Neural crest cell (in vitro differentiated cells): ENCODE measurements at places on chromosomes 3 and 15.

DNA sequence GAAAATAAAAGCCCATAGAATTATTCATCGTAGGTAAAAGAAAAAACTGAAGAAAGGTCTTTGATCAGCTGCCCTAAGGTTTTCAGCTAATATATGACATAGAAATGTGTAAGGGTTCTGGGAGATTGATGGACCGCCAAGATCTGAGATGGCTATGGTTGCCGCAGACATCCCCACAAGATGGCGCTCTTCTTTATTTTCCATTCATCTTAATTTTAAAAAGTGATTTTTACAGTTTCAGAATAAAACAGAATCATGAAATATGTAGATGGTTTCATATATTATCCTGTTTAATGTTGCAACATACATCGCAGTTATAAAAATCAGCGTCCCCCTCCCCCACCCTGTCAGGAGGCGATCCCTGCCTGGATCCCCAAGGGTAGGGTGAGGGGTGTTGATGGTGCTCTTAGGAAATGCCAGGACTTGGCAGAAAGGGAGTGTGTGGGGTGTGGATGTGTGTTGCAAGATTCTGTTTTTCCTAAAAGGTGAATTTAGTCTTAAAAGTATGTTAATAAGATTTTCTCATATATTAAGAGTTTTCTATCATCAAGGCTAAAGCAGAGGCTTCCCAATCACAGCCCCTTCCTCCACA lies 68.8 kb downstream of the ANXA2 start:
- DNase-seq, result peak; percentile 28

- no peak for DNase-seq
Measured at GRCh38 chr3:126577261-126577660, 18.5 kb upstream of the C3orf22 start.

DNA sequence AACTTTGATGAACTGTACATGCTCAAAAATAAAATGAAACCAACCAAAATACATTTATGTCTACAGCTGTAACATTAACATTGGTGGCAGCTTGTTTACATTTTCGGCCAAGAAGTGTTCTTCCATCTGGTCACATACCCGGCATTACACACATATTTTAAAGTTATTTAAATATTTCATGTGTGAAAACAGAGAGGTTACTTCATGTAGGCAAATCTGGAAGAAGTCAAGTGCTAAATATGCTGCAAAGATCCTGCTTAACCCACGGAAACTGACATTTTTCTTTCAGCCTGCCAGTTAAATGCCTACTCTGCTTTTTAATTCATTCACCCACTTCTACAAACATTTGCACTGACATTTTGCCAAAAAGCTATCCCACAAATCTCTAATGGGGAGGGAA lies 69.7 kb downstream of the MB21D2 start:
- DNase-seq, result no peak

DNA sequence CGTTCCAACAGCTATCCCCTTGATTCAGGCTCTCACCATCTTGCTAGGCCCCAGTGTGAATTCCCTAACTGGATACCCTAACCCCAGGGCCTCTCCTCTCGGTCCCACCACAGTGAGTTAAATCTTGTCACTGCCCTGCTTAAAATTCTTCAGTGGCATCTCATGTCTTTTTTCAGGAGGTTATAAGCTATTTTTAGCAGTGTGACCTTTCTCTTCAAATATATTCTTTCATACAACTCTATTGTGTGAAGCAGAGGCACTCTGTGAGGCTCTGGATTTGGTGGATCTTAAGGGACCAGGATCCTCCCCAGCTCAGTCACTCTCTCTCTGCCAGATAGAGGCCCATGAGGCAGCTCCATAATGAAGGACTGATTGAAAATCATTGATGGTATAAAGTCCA lies 760.4 kb downstream of the NTRK3 start:
- no peak for DNase-seq

DNA sequence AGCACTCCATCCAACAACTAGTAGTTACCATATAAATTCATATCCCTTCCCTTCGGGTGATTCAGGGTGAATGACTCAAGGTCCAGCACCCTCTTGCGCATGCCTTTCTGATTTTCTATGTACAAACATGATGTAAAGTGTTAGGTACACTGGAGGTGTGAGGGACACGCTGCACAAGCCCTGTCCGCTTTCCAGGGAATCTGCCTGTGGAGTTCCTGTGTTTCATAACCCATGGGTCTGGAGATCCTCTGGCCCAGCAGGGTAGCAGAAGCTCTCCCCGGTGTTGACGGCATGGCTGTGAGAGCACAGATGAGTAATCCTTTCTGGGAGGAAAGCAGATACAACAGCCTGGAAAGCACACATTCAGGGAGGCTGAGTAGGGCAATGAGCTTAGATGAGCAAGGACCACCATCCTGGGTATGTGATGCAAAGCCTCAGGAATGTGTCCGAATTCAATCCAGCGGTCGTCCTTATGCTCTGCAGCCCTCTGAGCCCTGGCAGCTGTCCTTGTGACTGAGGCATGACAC lies 142.9 kb upstream of the TP63 start:
- no peak for DNase-seq

DNA sequence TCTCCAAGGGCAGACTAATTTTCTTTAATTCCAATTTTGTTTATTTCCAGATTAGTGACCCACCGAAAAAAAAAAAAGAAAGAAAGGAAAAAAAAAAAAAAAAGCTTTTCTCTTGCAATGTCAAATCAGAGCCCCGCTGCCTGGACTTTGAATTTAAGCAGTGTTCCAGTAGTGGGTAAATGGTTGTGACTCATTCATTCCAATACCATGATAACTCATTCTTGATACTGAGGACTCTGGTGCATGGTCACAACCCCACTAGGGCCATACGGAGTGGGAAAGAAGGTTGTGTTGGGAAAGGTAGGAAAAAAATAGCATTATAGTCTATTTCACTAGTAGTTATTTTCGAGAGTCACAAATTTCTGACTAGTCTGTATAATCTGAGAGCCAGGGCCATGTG lies 59.1 kb upstream of the COL8A1 start:
- no peak for DNase-seq

DNA sequence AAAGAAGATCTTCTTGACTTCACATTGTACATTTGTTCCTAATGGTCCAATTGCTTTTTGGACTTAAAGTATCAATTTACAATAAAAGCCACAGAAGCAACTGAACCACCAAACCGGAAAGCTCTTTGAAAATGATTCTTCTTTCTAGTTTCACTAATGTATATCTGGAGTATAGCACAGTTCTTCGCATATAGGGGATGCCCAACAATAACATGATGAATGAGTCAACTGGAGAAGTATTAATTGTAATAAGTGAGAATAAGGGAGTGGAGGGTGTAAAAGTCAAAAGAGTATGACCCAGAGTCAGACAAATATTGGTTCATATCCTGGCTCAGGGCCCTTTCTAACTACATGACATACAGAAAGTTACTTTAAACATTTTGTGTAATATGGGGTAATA lies 425.2 kb downstream of the ZBTB20 start:
- DNase-seq, result no peak

GRCh38 chr15:95267481-95267880 lies 1036.1 kb downstream of the MCTP2 start:
- DNase-seq, result no peak

DNA sequence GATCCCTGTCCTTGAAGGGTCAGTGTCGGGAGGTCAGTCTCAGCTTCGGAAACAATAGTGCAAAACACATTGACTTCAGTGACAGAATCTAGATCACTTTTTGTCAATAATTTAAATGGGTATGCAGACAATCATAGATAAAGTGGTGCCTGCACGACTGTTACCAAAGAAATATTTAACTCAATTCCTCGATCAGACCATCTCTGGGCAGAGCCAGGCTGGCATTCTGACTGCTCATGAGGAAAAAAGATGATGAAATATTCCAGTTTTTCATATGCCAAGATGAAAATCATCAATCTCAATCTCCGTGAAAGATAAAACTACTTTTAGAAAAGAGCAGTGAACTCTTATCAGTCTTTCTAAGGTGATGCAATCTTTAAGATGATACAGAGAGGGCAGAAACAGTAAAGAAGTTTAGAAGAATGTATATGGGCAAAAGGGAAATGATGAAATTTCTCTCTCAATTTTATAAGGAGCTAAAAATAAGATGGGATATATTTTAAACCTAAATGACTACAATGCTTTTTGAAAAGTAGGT lies 169.9 kb downstream of the WDR72 start:
- DNase-seq, result no peak

- DNase-seq, result no peak
Measured at GRCh38 chr3:45218578-45219390, 7.3 kb downstream of the TMEM158 start.

GRCh38 chr3:16415911-16416476 lies 97.5 kb downstream of the RFTN1 start:
- no peak for DNase-seq

- no peak for DNase-seq
Measured at GRCh38 chr3:177212278-177212610, 15.0 kb upstream of the TBL1XR1 start.

DNA sequence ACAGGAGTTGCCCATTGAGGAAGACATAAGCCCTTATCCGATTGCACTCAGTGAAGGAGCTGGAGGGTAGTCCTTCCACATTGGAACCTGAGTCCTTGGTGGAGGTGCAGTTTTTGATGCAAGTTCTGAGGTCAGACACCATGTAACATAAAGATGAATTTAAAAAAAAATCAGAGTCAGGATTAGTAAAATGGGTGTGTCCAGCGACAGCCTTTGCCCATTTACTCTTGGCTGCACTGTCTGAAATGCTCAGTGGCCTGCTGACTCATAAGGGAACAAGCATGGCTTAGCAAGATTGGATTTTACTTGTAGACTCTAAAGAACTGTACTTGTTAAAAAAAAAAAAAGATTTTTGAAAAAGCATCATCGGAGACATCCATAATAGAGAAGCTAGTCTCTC lies 241.1 kb upstream of the TOPAZ1 start:
- no peak for DNase-seq

DNA sequence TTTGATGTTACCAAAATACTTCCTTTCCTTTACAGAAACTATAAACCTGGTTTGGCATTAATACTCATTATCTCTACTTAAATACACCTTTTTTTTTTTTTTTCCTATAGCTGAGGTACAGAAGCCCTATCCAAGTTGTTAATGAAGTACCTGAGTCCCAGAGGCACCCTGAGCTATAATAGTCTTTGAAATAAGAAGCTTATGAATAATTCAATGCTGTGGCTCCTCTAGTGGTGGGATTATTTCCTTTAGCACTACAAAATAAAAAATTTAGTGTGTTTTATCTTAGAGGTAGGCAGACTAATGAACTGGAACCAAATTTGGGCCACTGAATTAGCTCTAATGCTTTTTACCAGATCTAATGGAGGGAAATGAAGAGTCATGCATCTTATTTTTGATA lies 611.9 kb downstream of the EDEM1 start:
- DNase-seq, result no peak

- no peak for DNase-seq
Measured at GRCh38 chr3:106877627-106878026, 499.6 kb upstream of the CCDC54 start.

- no peak for DNase-seq
Measured at GRCh38 chr15:85499371-85499887, 119.0 kb downstream of the AKAP13 start.

DNA sequence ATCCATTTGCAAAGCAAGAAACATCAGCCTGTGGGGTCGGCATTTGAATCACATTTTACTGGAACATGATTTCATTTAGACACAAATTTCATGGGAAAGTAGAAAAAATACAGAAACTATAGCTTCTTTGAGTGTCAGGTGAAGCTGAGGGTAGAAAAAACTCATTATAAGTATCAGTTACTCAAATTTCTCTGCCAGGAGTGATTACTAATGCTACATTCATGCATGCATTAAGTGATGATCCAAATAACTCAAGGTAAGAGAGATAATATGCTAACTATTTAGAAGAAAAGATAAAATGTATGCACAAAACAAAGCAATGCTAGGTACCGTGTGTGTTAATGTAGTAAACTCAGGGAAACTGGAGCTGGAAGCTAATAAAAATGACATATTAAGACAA lies 406.0 kb downstream of the GAP43 start:
- DNase-seq, result no peak

DNA sequence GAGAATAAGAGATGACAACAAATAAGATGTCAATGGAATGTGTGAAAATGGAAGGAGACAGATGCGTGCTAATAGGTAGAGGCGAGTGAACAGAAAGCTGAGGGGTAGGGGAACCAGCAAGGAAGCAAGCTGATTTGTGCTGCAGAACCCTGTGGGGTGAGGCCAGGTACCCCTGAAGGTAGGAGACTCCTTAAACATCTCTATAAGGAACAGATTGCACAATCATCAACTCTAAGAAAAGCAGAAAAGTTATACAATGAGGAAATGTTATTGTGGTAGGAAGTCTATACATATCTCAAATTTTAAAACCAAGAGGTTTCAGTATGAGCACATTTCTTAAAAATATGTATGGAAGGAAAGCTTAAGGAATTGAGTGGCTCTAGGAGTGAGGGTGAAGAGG lies 315.0 kb upstream of the TPM1 start:
- DNase-seq, result no peak

DNA sequence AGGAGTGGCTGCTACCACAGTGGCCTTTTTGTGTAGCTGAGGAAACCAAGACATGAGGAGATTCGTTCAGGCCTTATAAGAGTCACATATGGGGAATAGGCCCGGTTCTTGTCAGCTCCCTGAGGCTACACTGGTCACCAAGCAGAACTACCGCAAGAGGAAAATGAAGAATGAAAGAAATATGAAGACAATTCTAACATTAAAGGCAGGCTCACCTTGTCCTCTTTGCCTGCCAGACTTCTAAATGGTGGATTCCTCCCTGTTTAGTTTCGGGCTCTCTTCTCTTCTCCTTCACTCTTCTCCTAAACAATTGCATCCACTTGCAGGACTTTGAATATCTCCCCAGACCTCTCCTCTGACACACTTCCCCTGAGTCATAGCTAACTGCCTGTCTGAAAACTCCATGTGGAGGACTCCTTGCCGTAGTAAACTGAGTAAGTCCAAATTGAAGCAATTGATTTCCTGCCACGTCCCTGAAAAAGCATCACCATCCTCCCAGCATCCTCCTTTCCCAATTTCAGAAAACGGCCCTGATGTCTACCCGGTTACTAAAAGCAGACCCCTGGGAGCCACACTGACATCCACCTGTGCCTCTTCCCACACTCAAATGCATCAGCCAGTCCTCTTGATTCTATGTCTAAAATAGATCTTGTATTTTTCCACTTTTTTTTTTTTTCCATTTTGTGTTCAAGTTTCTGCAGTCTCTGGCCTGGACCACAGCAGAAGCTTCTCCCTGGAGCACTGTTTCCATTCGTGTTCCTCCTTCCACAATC lies 30.3 kb upstream of the VEPH1 start:
- DNase-seq, result no peak

DNA sequence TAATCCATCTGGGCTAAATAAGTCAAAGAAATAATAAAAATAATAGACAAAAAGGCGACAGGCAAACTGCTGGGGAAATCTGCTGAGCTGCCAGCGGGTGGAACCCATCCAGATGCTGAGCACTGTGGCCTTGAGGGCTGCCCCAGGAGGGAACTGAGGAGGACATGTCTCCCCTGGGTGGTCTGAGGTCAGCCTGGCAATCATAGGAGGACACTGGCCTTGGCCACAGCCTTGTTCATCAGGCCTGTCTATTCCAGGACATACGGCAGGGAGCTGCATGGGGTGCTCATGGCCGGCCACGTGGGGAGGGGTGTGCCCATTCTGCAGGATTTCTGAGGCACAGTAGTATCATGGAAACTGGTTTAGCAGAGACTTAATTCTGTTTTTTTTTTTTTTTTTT lies 21.5 kb upstream of the SNRPA1 start:
- no peak for DNase-seq
